Neural crest cell (in vitro differentiated cells): ENCODE measurements at places on chromosomes 11 and 22. TPM values are rescaled to one million over a fixed set of nuclear protein-coding genes. Genes with fewer than 3 reads are reported as not detected.

EFCAB6 gene
- total RNA-seq: 1.5 and 2.3 TPM in 2 replicates

CCND1 gene
- total RNA-seq: 344 and 350 TPM in 2 replicates

KCNK7 gene
- total RNA-seq: 1.0 and 1.1 TPM in 2 replicates

PTPRJ gene
- 24.3 and 25.5 TPM in 2 replicates for total RNA-seq

LUZP2 gene
- total RNA-seq: 0.23 and 0.28 TPM in 2 replicates

NLRP10 gene
- not detected in 2 replicates for total RNA-seq

RTCB gene
- 111 and 117 TPM in 2 replicates for total RNA-seq

ADM gene
- total RNA-seq: 12.3 and 13.9 TPM in 2 replicates

SUN2 gene
- total RNA-seq: 39.0 and 41.7 TPM in 2 replicates

C11orf42 gene
- total RNA-seq: not detected in 2 replicates

OR51B5 gene
- total RNA-seq: 0.21 TPM in 1 of 2 replicates, not detected in the other

GPR83 gene
- total RNA-seq: 0.30 and 0.34 TPM in 2 replicates

CTSF gene
- not detected in 2 replicates for total RNA-seq

NCR3LG1 gene
- 18.8 and 20.9 TPM in 2 replicates for total RNA-seq

OR4A16 gene
- total RNA-seq: not detected in 2 replicates

BDNF gene
- 0.07 and 0.20 TPM in 2 replicates for total RNA-seq

NAV2 gene
- 14.1 and 15.5 TPM in 2 replicates for total RNA-seq

BTG4 gene
- not detected in 2 replicates for total RNA-seq

MCAM gene
- 61.6 and 66.7 TPM in 2 replicates for total RNA-seq

MUC5AC gene
- not detected in 2 replicates for total RNA-seq

MS4A3 gene
- total RNA-seq: not detected in 2 replicates

OR52L1 gene
- total RNA-seq: 0.30 TPM in 1 of 2 replicates, not detected in the other

DBX1 gene
- 26.3 and 29.6 TPM in 2 replicates for total RNA-seq

OR5D16 gene
- total RNA-seq: not detected in 2 replicates

CEP126 gene
- total RNA-seq: 2.1 and 2.4 TPM in 2 replicates

CCDC81 gene
- total RNA-seq: 2.1 and 2.8 TPM in 2 replicates

CCDC15 gene
- 6.1 and 7.1 TPM in 2 replicates for total RNA-seq
